ENCODE measurements at places on chromosomes 16 and 17. TPM values are rescaled to one million over a fixed set of nuclear protein-coding genes. Genes with fewer than 3 reads are reported as not detected.
A peak's percentile ranks its signal among the peaks of the same experiment; 100 is the strongest.

- peak; percentile 53 for DNase-seq
Observed at GRCh38 chr17:38572669-38573365, 32.9 kb downstream of the SRCIN1 start.

DNA sequence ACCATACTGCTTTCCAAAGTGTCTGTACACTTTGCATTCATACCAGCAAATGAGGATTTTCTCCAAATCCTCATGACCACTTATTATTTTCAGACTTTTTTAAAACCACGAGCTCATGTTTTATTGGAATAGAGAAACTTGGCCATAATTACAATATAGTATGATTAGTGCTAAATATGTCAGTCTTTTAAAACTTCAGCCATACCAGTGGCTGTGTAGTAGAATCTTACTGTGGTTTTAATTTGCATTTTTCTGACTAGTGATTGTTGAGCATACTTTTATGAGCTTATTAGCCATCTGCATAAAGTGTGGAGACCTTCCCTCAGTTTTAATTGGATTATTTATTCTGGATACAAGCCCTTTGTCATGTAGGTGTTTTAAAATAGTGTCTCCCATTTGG, 57.8 kb downstream of the NLK start:
- no peak for DNase-seq

The SULT1A2 gene
- polyA plus RNA-seq, result not detected

DNA sequence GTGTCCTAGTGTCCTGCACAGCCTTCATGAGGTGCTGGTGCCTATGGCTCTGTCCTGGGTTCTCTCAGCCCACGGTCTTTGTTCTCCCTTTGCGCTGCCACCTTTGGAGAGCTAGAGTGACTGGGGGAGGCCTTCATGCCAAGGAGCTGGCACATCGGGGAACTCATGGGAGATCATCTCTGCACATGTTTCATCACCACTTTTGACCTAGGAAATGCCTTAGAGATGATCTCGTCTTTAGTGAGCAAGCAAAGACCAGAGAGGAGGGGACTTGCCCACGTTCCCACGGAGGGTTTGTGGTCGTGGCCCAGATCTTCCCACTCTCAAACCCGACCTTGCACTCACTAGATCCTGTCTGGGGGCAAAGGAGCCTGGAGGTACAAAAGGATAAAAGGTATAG, 23.5 kb downstream of the TBX4 start:
- no peak for DNase-seq

DNA sequence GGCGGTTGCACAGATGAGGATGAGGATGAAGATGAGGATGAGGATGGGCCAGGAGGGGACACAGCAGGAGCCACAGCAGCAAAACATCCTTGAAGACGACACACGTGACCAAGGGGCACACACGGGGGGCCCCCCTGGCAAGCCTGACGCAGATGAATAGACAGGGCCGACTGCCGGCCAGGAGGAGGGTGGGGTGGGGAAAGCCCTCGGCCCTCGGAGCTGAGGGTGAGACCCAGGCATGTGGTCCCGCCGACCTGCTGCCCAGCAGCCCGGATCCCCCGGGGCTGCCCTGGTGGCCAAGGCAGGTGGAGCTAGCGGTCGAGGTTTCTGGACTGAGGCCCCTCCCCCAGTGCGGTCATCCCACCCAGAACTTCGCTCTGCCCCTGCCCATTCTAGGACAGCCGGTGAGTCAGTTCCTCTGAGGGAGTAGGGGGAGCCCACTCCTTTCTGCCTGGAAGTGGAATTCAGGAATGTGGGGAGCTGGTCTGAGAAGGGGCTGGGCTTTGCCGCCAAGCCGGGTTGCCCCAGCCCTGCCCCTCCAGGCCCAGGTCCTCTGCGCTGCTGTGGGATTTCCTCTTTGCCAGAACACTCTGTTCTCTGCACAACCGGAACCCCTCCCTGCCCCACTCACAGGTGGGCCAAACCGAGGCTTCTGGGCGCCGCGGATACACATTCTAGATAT, 9.9 kb downstream of the CYGB start:
- DNase-seq, result peak; percentile 86

DNA sequence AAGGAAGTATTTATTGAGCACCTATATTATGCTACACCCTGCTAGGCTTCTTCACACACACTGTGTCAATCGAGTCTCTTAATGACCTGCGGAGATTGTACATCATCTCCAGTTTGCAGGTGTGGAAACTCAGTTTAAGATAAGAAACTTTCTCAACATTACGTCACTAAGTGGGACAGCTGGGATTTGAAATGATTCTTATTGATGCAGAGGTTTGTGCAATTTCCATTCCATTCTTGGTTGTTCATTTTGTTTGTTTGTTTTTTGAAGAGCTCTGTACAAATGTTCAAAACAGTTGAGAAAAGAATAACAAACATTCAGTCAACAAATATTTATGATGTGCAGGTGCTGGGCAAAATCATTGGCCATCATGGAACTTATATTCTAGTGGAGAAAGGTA, 84.8 kb downstream of the MAP2K6 start:
- no peak for DNase-seq

Measured in B cell (primary cell).